Osteocyte (in vitro differentiated cells): ENCODE measurements at places on chromosomes 7 and 10. TPM values are rescaled to one million over a fixed set of nuclear protein-coding genes. Genes with fewer than 3 reads are reported as not detected.
A peak's percentile ranks its signal among the peaks of the same experiment; 100 is the strongest.

DNA sequence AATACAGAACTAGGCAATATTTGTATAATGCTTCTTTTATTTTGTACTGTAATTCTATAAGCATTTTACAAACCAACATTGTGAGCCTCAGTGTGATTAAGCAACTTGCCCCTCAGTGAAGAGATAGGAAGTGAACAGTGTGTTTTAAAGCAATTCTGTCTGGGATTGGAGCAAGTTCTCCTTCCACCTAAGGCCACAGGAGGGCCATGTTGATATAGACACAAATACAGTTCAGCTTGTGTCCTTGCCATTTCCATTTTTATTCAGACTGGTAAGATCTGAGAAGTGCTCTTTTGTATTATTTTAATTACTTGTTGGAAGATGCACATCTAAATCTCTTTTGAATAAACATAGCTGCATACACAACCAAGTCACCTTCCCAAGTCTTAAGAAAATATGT is 416.3 kb upstream of the COBL start:
- no peak for DNase-seq

DNA sequence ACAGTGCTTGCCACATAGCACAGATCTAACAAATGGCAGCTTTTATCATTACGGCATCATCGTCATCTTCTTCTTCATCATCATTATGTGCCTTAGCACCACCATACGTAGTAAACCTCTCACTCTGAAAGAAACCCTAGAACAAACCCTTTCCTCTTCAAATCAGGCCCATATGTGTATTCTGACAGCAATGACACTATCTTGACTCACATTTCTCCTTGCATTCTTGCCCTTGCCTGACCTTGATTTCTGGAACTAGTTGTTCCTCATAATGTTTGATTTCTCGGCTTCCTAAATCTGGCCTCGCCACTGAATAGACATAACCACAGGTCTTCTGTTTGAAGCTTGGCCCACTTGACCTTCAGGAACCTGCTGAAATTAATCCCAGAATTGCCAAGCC is 115.3 kb downstream of the DGKI start:
- no peak for DNase-seq

- DNase-seq: peak; percentile 75
Observed at GRCh38 chr10:79940431-79940830, 8.5 kb downstream of the SFTPD start.

TYW1B gene
- total RNA-seq: 1.6 and 2.3 TPM in 2 replicates

- no peak for DNase-seq
Observed at GRCh38 chr10:49170632-49171325, 17.4 kb downstream of the TMEM273 start.

DNA sequence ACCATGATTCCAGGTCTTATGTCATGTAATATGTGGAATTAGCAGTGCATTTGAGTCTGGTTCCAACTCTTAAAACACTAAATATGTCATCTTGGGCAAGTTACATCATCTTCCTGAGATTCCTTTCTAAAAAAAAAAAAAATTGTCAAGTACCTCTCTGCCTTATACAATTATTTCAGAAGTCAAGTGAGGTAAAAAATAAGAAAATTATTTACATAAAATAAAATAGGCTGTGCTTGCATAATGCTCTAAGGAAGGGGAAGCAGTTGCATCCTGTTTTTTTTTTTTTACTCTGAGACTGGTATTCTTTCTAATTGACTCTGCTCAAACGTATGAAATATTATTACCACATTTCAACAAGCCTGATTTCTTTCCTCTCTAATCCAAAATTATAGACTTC is 55.1 kb upstream of the SEMA3A start:
- DNase-seq: no peak
